ENCODE measurements at places on chromosomes 13 and 19.

- no peak for DNase-seq
Observed at GRCh38 chr13:44778761-44779484, 202.8 kb upstream of the TSC22D1 start.

GRCh38 chr13:42533336-42533591 is 40.7 kb upstream of the TNFSF11 start:
- no peak for DNase-seq

DNA sequence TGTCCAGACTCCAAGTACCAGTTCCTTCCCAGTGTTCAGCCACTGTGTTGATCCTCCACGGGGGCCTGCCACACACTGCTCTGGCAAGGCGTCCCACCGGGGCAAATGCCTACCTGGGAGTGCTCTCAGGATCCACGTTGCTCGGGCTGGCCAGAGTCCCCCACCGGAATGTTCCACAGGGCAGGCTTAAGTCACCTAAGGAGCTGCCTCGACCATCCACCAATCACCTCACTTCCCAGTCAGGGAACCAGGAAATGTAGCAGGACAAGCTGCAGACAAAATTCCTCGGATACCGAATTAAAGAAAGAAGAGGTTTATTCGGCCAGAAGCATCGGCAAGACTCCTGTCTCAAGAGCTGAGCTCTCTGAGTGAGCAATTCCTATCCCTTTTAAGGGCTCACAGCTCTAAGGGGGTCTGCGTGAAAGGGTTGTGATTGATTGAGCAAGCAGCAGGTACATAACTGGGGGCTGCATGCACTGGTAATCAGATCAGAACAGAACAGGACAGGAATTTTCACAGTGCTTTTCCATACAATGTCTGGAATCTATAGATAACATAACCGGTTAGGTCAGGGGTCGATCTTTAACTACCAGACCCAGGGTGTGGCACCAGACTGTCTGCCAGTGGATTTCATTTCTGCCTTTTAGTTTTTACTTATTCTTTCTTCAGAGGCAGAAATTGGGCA is 56.9 kb upstream of the EDNRB start:
- DNase-seq, result no peak

- DNase-seq, result no peak
Observed at GRCh38 chr13:28585561-28585960, 73.4 kb upstream of the POMP start.

DNA sequence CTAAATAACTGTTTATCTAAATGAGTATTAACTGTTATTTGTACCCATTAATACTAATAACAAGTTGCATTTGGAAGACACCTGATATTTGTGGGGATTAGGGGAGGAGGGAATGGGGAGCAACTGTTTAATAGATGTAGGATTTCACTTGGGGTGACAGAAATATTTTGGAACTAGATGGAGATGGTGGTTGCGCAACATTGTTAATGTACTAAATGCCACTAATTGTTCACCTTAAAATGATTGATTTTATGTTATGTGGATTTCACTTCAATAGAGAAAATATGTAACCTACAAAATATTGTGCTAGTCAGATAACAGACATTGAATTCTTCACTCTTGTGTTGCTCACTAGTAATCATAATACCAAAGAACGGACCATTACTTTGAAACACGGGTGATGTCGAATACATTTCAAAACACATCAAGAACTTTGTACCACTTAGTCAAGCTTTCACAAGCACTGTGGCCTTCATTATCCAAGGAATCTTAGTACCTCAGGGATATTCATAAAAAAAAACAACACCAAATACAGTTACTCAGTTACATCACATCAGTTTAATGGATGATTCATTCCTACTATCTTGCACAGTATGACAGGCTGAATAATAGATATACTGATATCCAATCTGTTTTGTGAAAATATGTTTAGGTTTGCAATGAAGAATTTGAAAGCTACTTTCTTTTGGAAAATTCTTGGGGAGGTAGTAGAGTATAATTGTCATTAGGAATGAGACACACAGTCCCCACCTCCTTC is 721.8 kb downstream of the PCDH9 start:
- peak; percentile 31 for DNase-seq

- DNase-seq, result peak; percentile 90
Observed at GRCh38 chr19:4977299-4978174, 8.6 kb downstream of the KDM4B start.

DNA sequence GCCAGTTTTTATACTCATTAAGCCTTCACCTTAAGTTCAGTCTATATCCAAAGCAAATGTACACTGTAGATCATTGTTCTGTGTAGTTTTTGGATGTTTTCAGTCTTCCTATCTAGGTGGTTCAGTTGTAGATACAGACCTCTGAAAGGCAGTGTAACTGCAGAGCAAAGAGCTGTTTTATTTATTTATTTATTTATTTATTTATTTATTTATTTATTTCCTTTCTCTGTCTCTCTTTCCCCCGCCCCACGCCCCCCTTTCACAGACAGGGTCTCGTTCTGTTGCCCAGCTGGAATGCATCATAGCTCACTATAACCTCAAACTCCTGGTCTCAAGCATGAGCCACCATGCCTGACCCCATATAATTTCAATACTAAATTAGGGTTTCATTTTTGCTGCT is 281.8 kb upstream of the KLHL1 start:
- DNase-seq, result no peak
